Liver (tissue), 10 donors: ENCODE measurements at places on chromosomes 5 and 9. TPM values are rescaled to one million over a fixed set of nuclear protein-coding genes. Genes with fewer than 3 reads are reported as not detected.

- DNase-seq: peak; percentile 17
Observed at GRCh38 chr5:133401731-133402347, 210.5 kb downstream of the FSTL4 start.

- DNase-seq: no peak
Observed at GRCh38 chr9:131628459-131629225, 83.3 kb downstream of the PRRT1B start.

DNA sequence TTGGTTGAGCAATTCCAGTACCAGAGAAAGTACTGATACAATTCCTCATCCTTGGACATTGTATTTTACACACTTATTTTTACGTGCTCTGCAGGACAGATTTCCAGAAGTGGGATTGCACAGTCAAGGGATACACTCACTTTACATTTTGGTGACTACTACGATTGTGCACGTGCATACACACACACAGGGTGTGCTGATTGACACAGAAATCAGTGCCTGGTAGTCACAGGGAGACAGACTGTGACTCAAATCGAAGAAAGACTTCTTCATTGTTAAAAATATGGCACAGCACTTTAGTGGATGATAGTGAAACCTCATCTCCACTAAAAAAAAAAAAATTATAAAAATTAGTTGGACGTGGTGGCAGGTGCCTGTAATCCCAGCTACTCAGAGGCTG is 1.5 kb downstream of the GARIN3 start:
- DNase-seq: no peak

GRCh38 chr9:113997610-113998009 is 80.5 kb downstream of the AMBP start:
- DNase-seq: peak; percentile 26

GRCh38 chr5:175290379-175290778 is 153.6 kb downstream of the DRD1 start:
- DNase-seq: no peak

DNA sequence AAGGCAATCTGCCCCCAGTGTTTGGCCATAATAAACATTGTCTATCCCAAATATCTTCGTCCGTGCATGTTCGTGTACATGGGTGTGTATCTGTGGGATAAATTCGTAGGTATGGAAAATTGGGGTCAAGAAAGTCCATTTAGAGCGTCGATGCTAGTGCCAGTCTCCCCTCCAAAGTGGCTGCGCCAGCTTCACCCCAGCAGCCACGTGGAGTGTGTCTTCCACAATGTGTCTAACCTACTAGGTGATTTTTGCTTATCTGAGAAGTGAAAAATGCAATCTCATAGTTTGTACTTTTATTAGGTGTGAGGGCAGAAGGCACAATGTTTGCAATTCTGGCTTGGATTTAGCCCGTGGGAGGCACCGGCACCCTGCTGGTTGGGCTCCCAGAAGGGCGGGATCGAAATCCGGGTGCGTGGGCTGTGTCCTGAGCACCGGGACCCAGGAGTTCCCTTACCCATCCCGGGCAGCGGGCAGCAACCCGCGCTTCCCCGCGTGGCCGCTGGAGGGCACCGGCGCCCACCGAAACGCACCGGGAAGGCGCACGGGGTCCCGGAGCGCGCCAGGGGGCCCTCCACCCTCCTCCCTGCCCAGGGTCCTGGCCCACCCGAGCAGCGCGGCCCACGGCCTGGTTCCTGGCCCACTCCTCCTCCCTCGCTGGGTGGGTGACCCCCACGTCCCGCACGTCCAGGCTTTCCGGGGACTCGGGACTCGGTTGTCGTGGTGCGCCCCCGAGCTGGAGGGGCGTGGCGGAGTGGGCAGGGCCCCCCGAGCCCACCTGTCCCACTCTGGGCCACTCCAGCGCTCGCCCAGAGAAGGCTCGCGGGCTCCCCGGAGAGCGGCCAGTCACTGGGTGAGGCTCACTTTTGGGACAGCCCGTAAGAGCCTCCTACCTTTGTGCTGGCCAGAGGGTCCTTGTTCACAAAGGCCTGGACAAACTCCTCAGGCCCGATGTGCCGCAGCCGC is 55.4 kb upstream of the RNF130 start:
- DNase-seq: peak; percentile 43

- DNase-seq: no peak
Observed at GRCh38 chr5:59025734-59026133, 442.9 kb downstream of the RAB3C start.

- no peak for DNase-seq
Observed at GRCh38 chr5:93422652-93423280, 158.3 kb downstream of the NR2F1-AS1 start.

DNA sequence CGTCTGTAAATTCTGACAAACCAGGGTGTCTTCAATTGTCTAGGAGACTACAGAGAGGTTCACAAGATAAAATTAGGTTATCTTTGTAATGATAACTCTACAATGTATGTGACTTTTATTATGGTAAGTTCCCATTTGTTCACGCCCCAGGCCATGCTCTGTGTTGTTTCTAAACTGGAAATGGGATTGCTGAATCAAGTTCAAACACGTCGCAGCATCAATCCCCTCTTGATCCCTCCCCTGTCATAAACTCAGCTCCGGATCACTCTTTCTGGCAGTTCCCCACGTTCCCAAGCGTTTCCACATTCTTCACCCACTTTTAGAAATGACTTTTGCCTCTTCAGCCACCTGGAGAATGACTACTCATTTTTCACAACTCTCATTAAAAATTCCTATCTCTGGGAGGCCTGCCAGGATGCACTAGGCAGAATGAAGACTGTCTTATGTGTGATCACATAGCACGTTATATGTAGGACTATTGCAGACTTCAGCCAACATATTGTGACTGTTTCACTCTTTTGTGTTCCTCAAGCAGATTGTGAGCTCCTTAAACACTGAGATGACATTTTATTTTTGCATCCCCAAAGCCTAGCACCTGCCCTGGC is 1124.2 kb upstream of the WWC1 start:
- DNase-seq: no peak

DNA sequence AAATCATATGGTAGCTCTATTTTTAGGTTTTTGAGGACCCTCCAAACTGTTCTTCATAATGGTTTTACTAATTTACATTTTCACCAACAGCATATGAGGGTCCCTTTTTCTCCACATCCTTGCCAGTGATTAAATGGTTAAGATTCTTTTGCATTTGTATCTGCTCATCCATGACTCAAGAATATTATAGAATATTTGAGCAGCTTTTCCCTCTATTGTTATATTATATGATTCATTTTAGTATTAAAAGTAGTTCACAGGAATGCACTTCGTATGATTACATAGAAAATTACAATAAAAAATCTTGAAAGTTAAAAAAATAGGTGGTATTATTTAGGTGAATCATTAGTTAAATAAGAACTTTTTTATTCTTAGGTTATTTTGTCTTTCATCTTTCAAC is 140.7 kb downstream of the WDR70 start:
- no peak for DNase-seq

DNA sequence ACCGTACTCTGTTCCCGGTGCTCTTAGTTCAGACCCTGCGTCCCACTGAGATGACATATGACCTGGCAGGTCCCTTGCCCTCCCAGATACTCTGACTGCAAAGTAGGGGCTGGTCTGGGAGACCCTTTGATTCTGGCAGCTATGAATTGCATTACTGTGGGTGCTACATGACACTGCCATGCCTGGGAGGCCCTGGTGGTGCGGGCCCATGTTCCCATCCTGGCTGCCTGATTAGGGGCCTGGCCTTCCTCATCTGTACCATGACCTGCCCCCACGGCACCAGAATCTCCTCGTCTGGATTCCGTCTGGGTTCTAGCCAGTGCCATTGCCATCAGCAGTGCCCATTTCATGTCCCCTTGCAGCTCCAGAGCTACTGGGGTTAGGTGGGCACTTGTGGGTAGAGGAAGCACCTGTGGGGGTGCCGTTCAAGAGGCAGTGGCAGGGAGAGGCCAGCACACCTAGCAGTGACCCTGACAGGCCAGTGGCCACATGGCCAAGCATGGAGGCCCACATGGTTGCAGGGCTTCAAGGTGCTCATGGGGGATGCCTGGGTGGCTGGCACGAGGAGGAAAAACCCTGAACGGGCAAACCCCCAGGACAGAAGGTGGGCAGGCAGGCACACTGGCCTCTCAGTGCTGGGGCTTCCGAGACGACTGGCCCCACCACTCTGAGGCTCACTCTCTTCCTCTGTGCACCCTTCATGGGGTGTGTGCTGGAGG is 69.7 kb downstream of the PHF2 start:
- DNase-seq: no peak

DNA sequence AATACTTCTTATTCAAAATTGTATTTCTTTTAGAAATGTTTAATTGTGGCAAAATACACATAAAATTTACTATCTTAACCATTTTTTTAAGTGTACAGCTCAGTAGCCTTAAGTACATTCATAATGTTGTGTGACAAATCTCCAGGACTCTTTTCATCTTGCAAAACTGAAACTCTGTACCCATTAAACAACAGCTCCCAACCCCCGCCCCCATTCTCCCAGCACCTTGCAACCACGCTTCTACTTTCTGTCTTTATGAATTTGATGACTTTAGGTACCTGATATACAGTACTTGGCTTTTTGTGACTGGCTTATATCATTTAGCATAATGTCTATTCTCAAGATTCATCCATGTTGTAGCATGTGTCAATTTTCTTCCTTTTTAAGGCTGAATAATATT is 2.8 kb upstream of the IL5 start:
- DNase-seq: no peak

DNA sequence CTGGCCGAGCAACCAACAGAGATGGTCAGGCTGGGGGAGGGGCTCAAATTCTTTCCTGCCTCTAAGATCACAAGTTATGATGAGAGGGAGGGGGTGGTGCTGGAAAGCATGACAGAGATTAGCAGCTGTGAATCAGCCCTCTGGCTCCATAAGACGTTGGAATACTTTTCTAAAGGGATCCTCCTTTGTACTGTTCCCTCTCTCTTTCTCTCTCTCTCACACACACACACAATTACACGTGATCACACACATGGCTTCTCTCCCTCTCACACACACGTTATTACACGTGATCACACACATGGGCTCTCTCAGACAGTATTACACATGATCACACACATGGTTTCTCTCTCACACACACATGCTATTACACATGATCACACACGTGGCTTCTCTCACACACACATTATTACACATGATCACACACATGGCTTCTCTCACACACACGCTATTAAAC is at the start of gene SLC45A2:
SLC45A2 (minus strand) TSS at position 23 of the 454 bp plus-strand sequence. CDS start 110 bp downstream, outside the sequence.
- DNase-seq: no peak

GRCh38 chr9:130461218-130461630 is 16.5 kb downstream of the ASS1 start:
- DNase-seq: peak; percentile 80

DNA sequence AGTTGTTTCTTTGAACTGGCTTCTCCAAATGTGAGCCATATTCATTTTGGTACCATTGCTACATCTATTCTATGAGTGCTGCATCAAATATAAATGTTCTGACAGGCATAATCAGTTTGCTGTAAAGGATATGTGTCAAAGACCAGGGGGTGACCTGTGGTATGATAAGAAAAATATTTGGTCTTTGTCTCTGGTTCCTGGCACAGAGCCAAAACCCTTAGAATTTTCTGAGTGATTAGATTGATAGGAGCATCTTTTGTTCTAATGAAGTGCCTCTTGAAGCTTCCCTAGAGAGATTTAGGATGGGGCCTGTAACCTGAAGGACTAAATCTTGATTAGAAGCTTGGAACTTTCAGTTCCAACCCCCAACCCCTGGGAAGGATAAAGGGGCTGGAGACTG is 256.3 kb downstream of the NNT start:
- no peak for DNase-seq

DNA sequence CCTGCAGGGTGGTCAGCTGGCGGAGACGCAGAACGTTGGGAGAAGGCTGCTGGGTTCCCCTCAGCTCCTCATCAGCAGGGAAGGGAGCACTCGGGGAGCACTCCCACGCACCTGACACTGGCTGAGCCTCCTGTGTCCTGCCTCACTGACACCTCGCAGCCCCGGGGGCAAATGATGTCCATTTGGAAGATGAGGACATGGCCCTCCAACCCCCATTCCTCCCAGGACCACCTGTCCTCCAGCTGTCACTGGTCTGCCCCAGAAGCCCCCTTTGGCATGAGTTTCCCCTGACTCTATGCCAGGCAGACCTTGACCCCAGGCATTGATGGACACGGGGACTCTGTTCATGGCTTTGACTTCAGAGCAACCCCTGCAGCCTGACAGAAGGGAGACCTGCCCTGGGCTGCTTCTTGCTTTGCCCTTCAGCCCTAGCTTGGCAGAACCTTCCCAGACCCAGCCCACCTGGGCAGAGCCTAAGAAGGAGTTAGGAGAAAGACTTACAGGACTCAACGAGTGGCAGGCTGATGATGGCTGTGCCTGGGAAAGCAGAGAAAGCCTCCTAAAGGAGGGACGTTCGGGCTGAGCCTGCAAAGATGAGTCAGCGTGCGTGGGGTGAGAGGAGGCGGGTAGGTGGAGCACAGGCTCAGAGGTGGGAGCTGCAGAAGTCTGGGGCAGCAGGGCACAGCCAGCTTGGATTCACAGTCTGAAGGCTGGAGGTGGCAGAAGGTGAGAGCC is 90.6 kb downstream of the LMX1B start:
- DNase-seq: no peak

DNA sequence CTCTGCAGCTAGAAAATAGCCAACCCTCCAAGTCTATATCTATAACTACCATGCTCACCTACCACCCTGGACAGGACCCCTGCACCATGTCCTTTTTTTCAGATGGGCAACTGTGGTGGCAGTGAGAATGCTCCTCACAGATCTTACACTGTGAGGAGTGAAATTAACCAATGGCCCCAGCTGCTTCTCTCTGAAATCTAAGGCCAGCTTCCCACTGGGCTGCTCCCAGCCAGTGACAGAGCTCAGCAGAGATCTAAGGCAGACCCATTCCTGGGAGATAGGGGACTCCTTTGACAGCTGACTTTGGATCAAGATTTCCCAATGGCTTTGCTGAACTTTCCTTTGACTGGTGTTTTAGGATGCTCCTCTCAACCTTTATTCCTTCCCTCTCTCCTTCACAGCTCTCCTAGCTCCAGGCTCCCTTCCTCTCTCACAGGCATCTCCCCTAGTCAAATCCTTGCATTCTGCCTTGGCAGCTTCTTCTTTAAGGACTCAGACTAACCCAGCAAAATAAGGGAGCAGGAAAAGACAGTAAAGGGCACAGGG is 1.6 kb upstream of the ARAP3 start:
- DNase-seq: no peak

DNA sequence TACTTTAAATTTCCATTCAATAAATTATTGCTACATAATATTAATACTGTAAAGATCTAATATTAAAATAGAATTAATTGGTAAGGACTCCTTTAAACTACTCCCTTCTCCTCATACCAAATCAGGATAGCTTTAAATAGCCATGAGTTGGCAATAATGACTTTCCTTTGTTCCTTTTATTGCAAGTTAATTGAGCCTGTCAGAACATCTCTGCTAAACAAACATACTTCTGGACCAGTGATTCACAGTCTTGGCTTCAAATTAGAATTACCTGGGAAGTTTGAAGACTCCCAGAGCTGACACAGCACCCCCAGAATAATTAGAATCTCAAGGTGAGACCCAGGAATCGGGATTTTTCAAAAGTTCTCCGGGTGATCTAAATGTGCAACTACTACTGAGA is 18.7 kb downstream of the C5orf58 start:
- no peak for DNase-seq

Gene ACTBL2
- total RNA-seq: not detected

Gene LCN15
- total RNA-seq: not detected

Gene LCN9
- total RNA-seq: not detected

Gene WWC1
- total RNA-seq: 5.9 TPM

Gene LOX
- 0.84 TPM for total RNA-seq

Gene INSYN2B
- 0.08 TPM for total RNA-seq

Gene NEURL1B
- 4.8 TPM for total RNA-seq

Gene CER1
- not detected for total RNA-seq

Gene LAMC3
- 1.4 TPM for total RNA-seq

Gene OTULINL
- total RNA-seq: 4.1 TPM
